ENCODE measurements at places on chromosomes 12 and 14. TPM values are rescaled to one million over a fixed set of nuclear protein-coding genes. Genes with fewer than 3 reads are reported as not detected.

KRT75 gene
- polyA plus RNA-seq: not detected

SERPINA1 gene
- 1.2 TPM for polyA plus RNA-seq

DNA sequence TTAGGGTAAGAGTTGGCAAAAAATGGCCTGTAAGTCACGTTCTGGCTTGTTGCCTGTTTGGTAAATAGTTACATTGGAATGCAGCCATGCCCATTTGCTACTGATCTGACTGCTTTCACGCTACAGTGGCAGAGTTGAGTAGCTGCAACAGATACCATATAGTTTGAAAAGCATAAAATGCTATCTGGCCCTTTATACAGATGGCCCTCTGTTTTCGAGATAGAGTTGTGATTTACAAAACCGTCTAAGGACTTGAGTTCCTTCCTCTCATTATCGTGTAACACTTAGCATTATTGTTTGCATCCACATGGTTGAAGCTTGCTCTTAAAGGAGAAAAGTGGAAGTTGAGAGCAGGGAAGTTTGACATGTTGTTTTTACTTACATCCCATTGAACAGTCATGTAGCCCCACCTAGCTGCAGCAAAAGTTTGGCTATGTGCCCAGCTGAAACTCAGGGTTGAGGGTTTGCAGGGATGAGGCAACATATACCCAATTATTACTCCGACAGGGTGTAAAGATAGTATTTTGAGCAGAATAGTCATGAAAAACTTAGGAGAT, 11.3 kb upstream of the SCFD1 start:
- DNase-seq: peak; percentile 81

FSCB gene
- not detected for polyA plus RNA-seq

DNA sequence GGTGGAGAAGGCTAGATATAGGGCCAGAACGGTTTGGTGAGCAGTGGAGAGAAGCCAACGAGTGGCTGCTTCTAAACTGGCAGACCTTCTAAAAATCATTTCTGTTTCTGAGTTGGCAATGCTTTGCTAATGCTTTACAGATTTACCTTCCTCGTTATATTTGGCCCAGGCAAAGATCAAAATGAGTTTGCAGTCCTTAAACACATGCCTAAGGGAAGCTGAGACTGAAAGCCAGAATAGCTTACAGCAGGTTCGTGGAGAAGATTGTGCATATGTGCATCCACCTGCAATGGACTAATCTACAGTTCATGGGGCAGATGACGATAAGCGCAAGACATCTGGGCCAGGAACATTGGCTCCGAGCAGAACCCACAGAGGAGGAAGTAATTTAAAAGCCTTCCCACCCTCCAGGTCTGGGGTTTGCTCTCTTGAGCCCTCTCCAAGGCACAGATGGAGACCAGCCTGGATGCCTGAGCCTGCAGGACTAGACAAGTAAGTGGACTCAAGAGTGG, 99.4 kb downstream of the NINJ2 start:
- DNase-seq: no peak

GRCh38 chr14:104973135-104973384, 5.1 kb downstream of the AHNAK2 start:
- DNase-seq: peak; percentile 94

Measured in IMR-90 (cell line).